ENCODE measurements at places on chromosomes 4 and X.

GRCh38 chr4:74777531-74777930 lies 16.8 kb downstream of the BTC start:
- DNase-seq: no peak

DNA sequence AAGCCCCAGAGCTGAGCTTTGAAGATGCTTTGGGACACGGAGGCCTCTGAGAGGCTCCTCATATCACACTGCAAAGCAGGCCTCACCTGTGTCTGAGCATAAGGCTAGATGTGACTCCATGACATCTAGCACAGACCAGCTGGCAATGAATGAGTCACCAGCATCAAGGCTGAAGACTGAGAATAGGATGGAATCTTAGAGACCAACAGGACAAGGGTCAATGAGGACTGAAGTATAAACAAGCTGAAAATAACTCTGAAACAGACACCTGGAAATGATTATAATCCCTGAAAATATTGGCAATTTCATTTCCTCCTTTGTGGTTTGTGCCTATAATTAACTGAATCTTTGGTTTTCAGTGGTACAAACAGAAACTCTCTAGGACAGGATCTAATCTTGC lies 87.1 kb upstream of the PRPS1 start:
- no peak for DNase-seq

- DNase-seq: no peak
These were observed 32.1 kb downstream of the MAGEB17 start for GRCh38 chrX:16199343-16199742.

- no peak for DNase-seq
These were observed 13.6 kb upstream of the TIMM8A start for GRCh38 chrX:101362116-101362515.

GRCh38 chr4:174873931-174874330 lies 44.2 kb upstream of the ADAM29 start:
- DNase-seq: no peak

DNA sequence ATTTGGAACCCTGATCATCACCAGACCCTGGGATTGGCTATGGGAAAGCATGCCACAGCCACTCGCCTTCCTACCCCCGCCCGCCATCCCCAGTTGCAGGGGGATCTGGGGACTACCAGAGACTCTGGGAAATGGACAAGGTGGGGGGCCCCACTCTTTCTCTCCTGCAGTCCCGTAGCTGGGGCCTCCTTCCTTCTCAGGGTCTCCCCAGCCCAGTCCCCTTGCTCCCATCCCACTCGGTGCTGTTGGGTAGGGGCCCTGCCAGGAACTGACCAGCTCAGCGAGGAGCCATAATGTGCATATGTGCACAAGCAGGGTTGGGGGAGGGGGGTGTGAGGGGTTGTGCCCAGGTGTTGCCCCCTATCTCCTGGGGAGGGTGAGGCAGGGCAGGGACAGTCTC lies 3.4 kb upstream of the USP11 start:
- no peak for DNase-seq

GRCh38 chr4:155684892-155685541 lies 18.4 kb downstream of the GUCY1A1 start:
- DNase-seq: no peak

All from NCI-H446 (cell line).